ENCODE measurements at places on chromosomes 16 and 17.

GRCh38 chr17:41185001-41185400, 290 bp upstream of the KRTAP4-1 start:
- DNase-seq: no peak

DNA sequence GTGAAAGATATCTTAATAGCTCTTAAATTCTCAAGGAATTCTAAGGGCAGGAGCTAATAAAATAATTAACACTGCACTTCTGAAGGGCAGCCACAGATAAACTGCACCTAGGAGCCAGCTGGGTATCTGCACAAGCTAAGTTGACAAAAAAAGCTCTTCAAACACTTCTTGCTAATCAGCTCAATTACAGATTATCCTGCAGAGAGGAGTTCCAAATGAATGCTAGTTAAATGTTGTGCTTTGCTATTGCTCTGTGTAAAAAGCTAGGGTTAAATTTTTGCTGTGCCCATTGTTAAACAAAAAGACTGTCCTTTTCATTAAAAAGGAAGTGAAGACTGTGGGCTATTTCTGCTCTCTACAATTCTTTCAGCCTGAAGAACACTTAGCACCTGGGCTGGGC, 158.5 kb upstream of the SHISA6 start:
- DNase-seq: no peak

DNA sequence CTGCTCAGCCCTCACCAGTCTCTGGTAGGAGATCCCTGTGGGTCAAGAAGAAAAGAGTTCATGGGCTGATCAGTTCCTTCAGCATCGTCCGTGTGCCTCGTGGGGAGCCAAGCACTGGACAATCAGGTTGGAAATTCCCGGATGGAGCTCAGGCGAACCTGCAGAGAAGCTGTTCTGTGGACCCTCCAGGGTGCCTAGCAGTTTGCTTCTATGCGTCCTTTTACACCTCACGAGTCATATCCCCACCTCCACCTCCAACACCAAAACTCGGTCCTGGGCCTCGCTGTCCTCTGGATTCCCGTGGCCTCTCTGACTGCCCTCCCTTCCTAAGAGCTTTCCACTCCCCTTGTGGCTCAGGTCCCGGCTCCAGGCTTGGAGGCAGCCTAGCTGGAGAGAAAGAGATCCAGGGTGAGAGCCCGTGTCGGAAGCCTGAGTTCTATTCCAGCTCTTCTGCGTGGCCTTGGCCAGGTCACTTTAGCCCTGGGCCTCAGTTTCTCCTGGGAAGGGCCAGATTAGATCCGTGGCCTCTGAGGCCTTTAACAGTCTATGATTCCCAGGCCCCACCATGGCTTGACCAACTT, 26.2 kb upstream of the PIK3R6 start:
- no peak for DNase-seq

DNA sequence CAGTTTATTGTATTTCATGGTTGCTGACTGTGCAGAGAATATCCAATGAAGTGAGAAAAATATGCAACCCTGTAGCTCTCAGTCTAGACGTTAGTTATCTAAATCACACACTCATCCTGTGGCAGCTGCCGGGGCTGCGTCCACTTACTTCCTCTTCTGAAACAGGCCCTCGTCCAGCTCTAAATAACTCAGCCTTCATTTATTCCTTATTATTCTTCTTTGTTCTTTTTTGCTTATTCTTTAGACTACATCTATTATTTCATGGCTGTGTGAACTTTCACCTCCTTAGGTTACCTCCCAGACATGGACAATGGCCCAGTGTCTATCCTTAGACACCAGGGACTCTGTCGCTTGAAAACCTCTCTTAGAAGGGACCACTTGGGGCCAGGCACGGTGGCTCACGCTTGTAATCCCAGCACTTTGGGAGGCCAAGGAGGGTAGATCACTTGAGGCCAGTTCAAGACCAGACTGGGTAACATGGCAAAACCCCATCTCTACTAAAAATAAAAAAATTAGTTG, 3.4 kb upstream of the THUMPD1 start:
- no peak for DNase-seq

- DNase-seq: no peak
Measured at GRCh38 chr17:78486228-78486802, 90.9 kb downstream of the DNAH17 start.

- DNase-seq: no peak
Measured at GRCh38 chr17:1203111-1203966, 23.6 kb upstream of the ABR start.

- DNase-seq: no peak
Measured at GRCh38 chr16:85029981-85030401, 2.4 kb downstream of the KIAA0513 start.

DNA sequence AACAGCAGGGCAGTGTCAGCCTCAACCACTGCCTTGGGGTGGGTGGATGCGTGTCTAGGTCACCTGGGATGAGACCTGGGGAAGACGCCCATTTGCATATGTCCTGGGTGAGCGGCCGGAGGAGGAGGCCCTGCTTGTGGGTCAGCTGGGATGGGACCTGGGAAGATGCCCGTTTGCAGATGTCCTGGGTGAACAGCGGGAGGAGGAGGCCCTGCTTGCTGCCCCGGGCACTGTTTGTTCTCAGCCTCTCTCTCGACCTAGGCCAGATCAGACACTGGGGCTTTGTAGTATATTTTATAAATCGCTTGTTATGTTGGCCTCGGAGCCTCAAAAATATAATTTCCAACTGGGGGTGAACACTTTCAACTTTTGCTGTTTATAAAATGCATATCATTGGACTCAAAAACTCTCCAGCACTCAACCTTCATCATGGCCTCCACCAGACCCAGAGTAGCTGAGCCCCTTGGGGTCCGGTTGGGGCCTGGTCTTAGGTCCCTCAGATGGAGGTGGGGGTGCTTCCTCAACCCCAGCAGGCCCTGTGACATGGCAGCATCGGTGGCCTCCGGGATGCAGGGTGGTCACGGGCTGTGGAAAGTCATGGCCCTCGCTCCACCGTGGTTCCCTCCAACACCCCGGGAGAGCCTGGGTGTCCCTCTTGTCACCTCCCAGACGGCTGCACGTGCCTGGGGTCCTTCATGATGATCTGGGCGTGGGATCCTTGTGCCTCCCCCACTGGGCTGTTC, 17.3 kb downstream of the DBNDD1 start:
- no peak for DNase-seq

- DNase-seq: no peak
Measured at GRCh38 chr16:55540221-55540620, 26.3 kb upstream of the CAPNS2 start.

- DNase-seq: no peak
Measured at GRCh38 chr17:49508061-49508865, 13.2 kb downstream of the NGFR start.

DNA sequence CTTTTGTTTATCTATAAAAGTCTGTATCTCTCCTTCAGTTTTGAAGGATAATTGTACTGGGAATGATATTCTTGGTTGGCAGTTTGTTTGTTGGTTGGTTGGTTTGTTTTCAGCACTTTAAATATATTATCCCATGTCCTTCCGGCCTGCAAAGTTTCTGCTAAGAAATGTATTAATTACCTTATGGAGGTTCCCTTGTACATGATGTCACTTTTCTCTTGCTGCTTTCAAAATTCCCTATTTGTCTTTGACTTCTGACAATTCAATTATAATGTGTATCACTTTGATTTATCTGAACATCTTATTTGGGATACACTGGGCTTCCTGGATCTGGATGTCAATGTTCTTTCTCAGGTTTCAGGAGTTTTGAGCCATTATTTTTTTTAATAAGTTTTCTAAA, 4.1 kb upstream of the KRT34 start:
- DNase-seq: no peak

DNA sequence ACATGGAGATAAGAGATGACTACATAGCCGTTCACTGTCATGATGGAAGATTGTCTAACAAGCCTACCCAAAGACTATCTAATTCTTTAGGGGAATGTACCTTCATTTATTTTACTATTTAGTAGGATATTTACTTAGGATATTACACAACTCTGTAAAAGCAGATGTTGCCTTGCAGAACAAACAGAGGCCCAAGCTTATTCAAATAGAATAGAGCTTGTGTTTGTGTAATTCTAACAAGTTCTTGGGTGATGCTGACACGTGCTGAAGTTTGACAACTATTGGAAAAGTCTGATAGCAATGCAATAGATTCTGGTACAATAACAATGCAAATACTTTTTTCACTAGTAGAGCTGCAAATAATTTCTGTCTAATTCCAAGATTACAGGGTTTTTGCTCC, 447.6 kb downstream of the TOX3 start:
- no peak for DNase-seq

GRCh38 chr17:63848834-63849689, 6.6 kb upstream of the SMARCD2 start:
- DNase-seq: peak; percentile 98

DNA sequence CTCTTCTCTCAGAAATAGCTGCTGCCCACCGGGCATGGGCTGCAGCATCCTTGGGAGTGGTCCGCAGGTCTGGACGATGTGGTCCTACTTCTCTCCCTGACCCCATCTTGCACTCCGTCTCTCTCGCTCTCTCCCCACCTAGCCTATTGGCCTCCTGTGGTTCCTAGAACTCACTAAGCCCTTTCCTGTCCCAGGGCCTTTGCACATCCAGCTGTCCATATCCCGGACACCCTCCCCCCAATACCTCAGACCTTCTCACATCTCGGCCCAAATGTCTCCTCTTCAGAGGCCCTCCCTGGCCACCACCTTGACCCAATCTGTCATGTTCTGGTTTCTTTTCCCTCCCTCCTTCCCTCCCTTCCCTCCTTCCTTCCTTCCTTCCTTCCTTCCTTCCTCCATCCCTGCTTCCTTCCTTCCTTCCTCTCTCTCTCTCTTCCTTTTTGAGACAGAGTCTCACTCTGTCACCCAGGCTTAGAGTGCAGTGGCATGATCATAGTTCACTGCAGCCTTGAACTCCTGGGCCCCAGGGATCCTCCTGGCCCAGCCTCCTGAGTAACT, 4.5 kb downstream of the SLC4A1 start:
- no peak for DNase-seq
